Stimulated activated CD4-positive, alpha-beta T cell treated with anti-CD3 and anti-CD28 coated beads, Interleukin-1b, Interleukin-23, amount 100 ng/mL, for 4 hours (primary cell): ENCODE measurements at places on chromosomes 11 and 22.

DNA sequence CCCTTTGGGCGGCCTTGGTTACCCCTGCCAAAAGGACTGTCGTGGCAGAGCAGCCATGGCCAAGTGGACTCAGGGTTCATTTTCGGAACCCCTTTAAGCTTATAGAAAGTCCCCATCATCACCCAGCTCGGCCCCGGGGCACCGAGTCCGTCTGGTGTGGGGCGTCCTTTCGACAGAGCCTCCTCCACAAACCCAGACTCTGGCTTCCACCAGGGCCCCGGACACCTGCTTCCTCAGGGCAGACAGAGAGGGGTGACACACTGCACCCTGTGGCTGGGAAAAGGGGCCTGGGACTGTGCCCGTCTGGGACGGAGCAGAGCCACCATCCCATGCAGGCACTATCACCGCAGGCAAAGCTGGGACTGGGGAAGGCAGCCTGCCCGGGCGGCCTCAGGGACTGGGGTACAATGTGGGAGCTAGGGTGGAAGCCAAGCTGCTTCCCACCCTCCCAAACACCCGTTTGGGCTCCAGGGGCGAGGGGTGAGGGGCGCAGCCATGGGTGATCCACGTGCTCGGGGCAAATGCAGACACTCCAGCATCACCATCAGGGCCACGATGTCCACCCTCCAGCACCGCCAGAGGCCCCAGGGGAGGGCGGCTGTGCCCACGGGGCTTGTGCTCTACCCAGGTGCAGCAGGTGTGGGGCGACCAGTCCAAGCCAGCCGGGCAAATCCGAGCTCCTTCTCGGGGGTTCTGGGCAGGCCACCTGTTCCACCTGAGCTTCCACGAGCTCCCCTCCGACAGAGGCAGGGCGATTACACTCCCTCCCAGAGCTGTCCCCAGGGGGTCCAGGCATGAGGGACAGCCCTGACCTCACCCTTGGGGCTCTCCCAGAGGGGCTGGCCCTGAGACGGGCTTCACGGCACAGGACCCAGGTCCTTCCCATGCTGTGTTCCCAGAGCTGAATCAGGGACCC, 11.7 kb upstream of the MRPL23 start:
- no peak for DNase-seq

DNA sequence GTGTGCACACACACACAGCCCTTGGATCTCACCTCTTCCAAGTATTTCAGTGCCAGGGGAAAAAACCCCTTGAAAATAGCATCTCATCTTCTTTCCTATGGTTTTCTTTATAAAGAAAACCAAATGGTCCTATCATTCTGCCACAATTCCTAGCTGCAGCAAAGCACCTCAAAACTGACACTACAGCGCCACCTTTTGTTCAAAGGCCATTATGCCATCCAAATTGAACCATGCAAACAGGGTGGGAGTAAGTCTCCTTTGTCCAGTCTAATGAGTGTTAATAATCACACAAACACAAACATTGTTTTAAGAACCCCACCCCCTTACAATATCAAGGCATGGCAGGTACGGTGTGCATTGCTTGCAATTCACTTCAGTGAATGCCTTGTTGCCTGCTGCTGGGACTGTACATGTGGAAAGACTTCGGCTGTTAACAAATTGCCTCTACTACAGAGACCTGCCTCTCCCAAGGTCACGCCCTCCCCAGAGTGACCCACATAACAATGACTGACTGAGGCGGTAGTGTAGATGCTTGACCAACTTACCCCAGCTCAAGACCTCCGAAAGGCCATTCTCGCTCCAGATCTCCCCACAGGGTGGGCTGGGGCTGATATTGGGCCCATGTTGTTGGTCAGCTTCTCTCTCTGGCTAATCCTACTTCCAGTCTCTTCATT, 31.7 kb downstream of the FAM181B start:
- no peak for DNase-seq

GRCh38 chr11:127217452-127218274, 217.1 kb upstream of the KIRREL3 start:
- DNase-seq, result no peak

- no peak for DNase-seq
Observed at GRCh38 chr22:45533703-45534102, 31.0 kb downstream of the FBLN1 start.
